ENCODE measurements at places on chromosomes 2 and 18. TPM values are rescaled to one million over a fixed set of nuclear protein-coding genes. Genes with fewer than 3 reads are reported as not detected.

DNA sequence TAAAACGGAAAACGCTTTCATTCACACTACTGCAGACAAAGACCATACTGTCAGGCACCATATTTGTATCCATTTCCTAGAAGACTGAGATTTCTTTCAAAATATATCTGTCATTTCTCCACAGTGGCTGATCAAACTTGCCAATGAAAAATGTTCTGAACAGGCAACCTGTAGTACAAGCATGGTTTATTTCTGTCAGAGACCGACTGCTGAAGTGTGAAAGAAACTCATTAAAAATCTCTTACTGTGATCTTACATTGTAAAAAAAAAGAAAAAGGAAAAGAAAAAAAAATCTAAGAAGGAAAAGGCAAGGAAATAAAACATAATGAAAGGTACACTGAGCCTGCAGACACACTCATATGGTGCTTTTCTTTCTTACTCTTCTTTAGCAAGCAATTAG is 184.5 kb downstream of the STK39 start:
- DNase-seq, result no peak

DNA sequence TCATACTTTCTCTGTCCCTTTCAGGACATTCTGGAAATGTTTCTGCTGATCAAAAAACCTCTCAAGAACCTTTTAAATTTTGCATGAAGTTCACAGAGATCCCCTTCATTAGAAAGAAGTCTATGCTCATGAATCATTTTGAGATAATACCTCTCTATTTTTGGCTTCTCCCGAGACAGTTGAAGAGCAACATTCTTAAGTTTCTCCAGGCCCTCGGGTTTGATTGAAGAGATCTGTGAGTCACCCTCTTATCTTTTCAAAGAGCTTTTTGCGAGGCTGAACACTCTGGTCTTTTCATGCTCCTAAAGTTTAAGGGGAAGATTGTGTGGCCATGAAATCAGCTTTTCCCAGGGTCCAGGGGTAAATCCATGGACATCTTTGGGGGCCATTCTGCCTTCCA is 354.2 kb downstream of the FBXO15 start:
- DNase-seq, result peak; percentile 74

DNA sequence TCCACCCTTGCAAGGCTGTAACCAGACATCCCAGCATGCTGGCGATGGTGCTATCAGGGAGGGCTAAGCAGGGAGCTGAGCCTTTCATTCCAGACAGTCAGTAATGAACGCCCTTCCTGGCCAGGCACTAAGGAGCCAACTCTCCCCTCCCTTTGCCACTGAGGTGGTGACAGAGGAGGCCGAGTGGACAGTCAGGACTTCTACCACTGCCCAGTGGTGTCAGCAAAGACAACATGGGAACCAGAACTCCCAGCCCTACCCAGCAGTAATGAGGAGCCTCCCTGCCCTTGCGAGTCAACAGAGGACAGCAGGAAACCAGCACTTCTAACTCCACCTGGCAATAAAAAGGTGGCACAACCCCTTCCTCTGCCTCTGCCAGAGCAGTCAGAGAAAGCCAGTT is 68.6 kb downstream of the ZAP70 start:
- no peak for DNase-seq

DNA sequence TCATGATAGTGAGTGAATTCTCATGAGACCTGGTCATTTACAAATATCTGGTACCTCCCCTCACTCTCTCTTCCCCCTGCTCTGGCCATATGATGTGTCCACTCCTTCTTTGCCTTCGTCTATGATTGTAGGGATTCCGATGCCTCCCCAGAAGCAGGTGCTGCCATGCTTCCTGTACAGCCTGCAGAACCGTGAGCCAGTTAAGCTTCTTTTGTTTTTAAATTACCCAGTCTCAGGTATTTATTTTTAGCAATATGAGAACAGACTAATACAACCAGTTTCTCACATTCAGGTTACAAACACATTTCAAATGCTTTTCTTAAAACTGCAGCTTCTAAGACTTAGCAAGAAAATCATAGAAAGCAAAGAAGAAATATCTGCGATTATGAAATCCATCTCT is 321.2 kb upstream of the CDH7 start:
- DNase-seq, result no peak

GRCh38 chr18:22213333-22213973 is 44.1 kb downstream of the GATA6 start:
- DNase-seq, result peak; percentile 84

- DNase-seq, result no peak
These were observed 33.9 kb downstream of the WIPF1 start for GRCh38 chr2:174563530-174564282.

GRCh38 chr2:175462246-175462645 is 280.7 kb upstream of the ATP5MC3 start:
- no peak for DNase-seq

- DNase-seq, result peak; percentile 24
These were observed 16.6 kb upstream of the TTL start for GRCh38 chr2:112465382-112465781.

GRCh38 chr18:63604791-63605567 is 17.8 kb downstream of the SERPINB13 start:
- DNase-seq, result peak; percentile 99

DNA sequence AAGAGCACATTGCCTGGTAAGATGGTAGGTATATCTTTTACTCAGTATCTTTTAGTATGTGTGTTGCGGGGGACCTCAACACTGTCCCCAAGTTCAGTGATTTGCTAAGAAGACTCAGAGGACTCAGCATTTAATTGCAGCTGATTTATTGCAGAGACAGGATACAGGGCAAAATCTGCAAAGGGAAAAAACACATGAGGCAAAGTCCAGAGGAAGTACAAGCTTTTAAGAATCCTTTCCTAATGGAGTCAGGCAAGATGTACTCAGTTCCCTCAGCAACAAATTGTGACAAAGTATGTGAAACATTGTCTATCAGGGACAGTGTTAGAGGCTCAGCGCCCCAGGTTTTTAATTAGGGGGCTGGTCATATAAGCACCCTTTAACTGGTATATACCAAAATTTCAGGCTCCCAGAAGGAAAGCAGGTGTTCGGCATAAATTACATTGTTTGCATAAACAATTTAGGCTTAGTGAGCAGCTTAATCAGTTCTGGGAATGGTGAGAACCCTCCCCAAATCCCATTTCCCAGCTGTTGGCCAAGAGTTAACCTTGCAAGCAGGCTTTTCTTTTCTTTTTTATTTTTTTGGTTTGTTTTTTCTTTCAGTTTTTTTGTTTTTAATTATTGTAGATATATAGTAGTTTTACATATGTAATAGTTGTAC is 41.7 kb downstream of the RAB3GAP1 start:
- DNase-seq, result no peak

DNA sequence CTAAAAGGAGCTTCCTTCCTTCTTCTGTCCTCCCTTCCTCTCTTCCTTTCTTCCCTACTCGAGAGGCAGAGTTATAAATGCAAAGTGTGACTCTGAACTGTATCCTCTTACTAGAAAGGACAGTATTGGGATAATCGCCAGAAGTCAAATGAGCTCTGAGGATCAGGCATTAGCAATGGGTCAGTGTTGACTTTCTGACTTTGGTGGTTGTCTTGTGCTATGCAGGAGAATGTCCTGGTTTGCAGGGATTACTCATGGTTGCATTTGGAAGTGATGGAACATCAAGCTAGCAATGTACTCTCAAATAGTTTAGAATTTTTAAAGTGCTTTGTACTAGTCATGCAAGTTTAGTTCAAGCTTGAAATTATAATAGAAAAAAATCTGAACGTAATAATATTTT is 115.6 kb downstream of the TXNL1 start:
- no peak for DNase-seq

DNA sequence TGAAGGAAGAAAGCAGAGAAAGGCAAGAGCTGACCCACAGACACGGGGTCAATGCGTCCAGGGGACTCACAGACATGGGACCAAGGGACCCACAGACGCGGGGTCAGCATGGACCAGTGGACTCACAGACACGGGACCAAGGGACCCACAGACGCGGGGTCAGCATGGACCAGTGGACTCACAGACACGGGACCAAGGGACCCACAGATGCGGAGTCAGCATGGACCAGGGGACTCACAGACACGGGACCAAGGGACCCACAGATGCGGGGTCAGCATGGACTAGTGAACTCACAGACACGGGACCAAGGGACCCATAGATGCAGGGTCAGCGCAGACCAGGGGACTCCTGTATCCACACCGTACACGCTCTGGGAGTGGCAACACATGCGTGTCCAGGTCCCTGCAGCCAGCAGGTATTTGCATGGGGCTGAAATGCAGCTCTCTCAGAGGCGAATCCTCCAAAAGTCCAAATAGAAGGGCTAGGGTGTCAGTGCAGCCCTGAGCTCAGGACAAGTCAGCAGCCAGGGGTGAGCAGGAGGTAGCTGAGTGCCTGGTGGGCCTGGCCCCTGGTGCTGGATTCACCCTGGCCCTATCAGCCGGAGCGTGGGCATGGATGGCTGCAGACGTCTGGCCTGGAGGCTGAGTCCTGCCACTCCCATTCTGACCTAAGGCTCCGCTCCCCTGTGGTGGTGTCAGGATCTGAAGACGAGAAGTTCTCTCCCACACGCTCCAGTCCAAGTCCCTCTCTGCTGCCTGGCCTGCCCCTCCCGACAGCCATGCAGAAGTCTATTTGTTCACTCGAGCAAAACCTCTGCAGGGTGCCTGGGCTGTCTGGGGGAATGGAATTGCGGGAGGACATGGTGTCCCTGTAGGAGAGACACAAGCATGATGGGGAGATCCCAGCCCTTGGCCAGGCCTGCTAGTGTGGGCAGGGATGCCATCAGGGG is 28.5 kb downstream of the TMEM18 start:
- DNase-seq, result no peak

GRCh38 chr2:235024931-235025773 is 73.3 kb downstream of the SH3BP4 start:
- no peak for DNase-seq

DNA sequence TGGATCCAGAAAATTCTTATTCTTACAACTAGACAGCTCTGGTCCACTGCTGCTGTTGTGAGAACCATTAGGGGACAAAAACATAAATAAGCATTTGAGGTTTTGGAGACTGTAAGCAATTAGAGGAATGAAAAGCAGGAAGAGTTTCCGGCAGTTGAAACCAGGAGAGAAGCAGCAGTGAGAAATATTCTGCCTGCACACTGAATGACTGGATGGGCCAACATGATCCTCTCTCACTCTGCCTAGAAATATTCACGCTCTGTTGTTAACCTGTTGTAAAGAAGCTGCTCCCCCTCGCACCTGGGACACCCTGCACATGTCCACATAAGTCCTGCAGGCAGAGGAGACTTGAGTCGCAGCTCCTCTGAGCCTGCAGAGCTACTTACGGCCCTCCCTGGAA is 60.4 kb upstream of the RNF152 start:
- DNase-seq, result no peak

DNA sequence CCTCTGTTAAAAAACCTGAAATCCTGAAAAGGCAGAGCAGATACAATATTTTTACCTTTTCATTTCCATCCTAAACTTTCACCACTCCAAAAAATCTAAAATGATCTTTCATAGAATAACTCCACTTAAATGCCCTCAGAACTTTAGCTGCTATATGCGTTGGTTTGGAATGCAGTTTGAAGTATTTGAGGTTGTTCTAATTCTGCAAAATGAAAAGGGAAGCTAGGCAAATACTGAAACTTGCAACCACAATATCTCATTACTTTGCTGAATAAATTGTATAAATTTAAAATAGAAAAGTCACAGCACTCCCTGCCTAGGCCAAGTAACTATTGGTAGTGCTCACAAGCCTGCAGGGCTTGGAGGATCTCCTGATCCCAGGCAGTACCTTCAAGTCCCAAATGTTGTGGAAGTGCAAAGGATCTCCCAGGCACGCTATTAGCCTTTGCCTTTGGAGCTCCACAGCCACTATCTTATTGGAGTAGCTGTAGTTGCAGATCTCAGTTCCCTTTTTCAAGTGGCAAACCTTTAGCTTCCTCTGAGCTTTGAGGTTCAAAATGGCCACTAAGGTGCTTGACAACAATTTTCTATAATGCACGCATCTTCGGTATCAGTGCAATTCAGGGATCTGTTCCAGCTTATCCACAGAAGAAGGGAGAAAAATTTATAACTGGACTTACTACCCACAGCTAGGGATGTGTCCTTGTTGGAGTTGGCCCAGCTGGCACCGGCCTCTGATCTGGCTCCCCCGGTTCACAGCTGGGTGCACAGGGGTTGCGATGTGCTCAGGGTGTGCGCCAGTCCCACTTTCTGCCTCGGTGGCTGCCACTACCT is 43.4 kb upstream of the ANKRD62 start:
- DNase-seq, result no peak

DNA sequence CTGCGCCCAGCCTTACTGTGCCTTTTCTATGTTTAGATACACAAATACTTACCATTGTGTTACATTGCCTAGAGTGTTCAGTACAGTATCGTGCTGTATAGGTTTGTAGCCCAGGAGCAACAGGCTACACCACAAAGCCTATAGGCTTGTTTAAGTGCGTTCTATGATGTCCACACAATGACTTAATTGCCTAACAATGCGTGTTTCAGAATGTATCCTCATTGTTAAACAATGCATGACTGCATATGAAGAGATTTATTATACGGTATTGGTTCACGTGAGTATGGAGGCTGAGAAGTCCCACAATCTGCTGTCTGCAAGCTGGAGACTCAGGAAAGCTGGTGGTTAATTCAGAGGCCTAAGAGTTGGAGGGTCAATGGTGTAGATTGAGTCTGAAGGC is 46.1 kb upstream of the MGAT4A start:
- peak; percentile 10 for DNase-seq

CSRNP3 gene
- total RNA-seq, result 0.26 TPM

SLC5A7 gene
- not detected for total RNA-seq

ASXL3 gene
- under 0.01 TPM for total RNA-seq

TMEM163 gene
- total RNA-seq, result not detected

ALPP gene
- total RNA-seq, result not detected

SLC38A11 gene
- not detected for total RNA-seq

M1AP gene
- 1.0 TPM for total RNA-seq

TUBA3E gene
- total RNA-seq, result not detected
